ENCODE measurements at places on chromosomes 12 and 14.

- DNase-seq = no peak
Measured at GRCh38 chr14:31854508-31855075, 222.5 kb upstream of the ARHGAP5 start.

DNA sequence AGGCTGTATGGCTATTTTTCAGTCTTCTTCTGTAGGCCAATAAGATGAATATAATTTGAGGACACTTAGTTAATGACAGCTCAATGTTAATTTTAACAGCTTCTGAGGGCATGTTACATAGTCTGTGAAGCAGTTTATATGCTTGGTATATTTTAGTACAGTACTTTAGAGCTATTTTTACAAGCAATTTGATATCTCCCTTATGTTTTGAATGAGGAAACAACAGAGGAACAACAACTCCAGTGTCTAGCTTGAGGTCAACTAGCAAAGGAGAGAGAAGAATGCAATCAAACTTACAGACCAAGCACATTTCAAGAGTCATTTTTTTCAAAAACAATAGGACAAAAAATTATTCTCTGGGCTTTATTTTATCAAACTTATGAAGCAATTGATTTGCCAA lies 469.1 kb upstream of the DCN start:
- DNase-seq = no peak

- no peak for DNase-seq
Measured at GRCh38 chr12:13597166-13597565, 384.2 kb downstream of the GRIN2B start.

DNA sequence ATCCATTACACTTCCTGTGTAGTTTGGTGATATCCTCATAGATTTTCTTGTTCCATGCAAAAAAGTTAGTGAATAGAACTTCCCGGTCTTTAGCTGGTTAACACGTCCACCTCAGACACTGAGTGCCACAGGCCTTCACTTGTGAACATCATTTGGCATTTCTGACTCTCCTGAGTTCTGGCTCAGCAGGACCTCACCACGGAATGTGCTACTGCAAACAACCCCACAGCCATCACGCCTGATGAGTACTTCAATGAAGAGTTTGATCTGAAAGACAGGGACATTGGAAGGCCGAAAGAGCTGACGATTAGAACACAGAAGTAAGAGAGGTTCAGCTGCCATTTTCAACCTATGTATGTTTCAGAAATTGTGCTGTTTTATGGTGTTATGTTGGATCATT lies 20.0 kb downstream of the C12orf76 start:
- no peak for DNase-seq

DNA sequence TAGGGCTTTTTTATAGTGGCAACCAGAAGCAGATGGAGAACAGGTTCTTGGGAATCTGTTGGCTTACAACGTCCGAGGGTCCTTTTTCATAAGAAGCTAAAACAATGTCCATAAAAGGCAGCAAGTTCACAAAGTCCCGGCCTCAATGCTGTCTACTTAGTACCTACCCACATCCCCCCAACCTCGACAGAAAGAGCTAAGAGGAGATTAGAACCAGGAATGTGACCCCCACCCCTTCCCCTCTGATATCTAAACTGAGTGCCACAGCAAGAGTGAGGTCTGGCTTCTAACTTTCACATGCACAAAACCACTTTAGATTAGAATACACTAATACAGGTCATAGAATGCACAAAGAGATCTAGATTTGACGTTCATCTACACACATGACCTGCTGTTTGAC lies 4.5 kb downstream of the DPF3 start:
- DNase-seq = no peak

- peak; percentile 67 for DNase-seq
Measured at GRCh38 chr14:64704743-64705380, 638 bp downstream of the PLEKHG3 start.

- DNase-seq = no peak
Measured at GRCh38 chr12:53825246-53826081, 73.7 kb upstream of the CISTR start.

DNA sequence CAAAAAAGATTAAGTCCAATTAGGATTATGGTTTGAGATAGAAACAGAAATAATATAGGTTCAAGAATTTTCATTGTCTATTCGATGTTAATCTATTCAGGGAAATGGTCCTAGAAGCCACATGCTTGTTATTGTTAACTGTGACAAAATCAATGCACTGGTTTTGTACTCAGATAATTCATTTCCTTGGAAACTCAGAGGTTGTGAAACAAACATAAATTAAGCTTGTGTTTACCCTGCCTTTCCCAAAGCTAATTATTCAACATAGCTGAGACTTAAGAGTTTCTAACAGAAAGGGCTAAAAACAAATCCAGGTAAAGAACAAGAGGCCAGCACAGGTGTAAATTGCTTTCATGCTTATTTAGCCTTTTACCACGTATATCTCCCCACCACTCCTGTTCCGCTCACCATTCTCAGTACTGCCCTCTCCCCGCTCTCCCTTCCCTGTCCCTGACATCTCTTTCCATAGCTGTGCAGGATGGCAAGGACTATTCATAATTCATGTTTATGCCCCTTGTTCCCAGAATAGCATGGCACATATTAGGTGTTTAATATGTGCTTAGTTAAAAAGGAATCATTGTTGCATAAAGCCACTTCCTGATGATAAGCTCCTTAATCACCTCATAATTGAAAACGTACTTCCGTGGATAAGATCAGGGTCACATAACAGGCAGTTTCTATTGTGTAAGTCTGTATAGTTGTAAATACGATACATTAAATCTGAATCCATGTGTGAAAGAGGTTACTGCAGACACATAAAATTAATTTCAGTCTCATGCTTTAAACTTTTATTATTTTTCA lies 131.8 kb upstream of the USP15 start:
- DNase-seq = no peak
